Amygdala (tissue), 56 donors: ENCODE measurements at places on chromosomes 7 and 10.

- no peak for DNase-seq
These were observed 261.8 kb upstream of the KLF6 start for GRCh38 chr10:4046712-4047354.

DNA sequence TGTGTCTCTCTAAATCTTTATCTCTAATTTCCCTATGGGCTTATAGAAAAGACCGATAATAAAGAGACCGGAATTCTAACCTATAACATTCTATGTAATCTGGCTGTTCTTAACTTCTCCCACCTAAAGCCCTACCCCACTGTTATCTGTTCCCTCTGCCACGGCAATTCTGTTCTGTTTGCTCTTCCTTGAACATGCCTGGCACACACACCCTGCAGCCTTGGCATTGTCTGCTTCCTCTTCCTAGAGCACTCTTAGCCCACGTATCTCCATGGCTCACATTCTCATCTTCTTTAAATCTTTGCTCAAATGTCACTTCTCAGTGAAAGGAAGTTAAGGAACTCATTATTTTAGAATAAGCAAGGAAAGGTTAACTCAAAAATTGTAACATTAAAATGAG, 309.2 kb downstream of the GPR158 start:
- no peak for DNase-seq

- no peak for DNase-seq
These were observed 112.2 kb downstream of the LARP4B start for GRCh38 chr10:819326-819725.

- peak; percentile 27 for DNase-seq
These were observed 24.5 kb upstream of the EEPD1 start for GRCh38 chr7:36128448-36129047.

DNA sequence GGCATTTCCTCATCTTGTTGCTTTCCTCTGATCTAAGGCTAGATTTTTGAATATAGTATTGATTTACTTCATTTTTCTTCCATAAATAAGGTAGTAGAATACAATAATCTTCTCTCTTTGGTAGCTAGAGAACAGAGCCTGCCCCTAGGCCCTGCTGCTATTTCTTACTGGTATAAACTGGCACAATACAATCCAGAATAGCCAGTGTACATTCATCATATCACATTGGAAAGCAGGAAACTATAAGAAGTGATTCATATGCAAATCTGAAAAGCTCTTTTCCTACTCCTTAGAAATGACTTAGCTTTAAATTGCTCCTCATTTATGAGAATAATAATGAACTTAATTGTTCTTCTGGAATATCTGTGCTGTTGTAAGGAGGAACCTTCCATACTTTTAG, 100.2 kb downstream of the KCND2 start:
- DNase-seq: no peak

DNA sequence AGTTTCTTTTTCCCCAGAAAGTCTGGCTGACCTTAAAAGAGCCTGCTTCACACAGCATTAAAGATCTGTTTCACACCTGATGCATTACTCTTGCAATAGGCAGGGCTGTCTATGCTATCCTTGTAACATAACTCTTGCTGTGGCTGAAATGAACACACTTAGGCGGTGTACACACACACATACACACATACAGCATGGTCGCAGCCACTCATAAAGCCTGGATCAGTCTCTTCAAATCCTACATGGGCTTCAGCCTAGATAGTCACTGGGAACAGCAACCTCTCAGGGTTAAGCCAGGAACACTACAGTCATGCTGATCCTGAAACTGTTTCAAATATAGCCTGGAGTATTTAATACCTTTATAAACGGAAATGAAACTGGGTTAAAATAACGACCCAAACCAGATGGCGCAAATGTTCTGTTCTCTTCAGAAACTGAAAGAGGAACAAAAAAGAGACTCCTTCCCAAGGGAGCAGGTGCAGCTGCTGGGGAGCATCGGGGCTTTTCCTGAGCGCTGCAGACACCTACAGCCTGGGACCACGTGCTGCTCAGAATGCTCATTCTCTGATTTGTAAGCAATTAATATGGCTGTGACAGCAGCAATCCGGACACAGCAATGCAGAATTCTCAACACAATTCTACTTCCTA, 61.0 kb upstream of the SFMBT2 start:
- no peak for DNase-seq
